ENCODE measurements at places on chromosomes 13 and 19. TPM values are rescaled to one million over a fixed set of nuclear protein-coding genes. Genes with fewer than 3 reads are reported as not detected.

The KLK10 gene
- not detected for total RNA-seq

The FGF22 gene
- not detected for total RNA-seq

The ZNF766 gene
- 2.0 TPM for total RNA-seq

The ZNF571 gene
- total RNA-seq, result 1.6 TPM

The KIR3DL2 gene
- not detected for total RNA-seq

The NLRP9 gene
- total RNA-seq, result not detected

The TECR gene
- 28.7 TPM for total RNA-seq

The NTF4 gene
- total RNA-seq, result not detected

- DNase-seq, result no peak
These were observed 2.1 kb downstream of the MEIS3 start for GRCh38 chr19:47417107-47417745.

GRCh38 chr19:20244356-20244755, 77.3 kb downstream of the ZNF486 start:
- no peak for DNase-seq

DNA sequence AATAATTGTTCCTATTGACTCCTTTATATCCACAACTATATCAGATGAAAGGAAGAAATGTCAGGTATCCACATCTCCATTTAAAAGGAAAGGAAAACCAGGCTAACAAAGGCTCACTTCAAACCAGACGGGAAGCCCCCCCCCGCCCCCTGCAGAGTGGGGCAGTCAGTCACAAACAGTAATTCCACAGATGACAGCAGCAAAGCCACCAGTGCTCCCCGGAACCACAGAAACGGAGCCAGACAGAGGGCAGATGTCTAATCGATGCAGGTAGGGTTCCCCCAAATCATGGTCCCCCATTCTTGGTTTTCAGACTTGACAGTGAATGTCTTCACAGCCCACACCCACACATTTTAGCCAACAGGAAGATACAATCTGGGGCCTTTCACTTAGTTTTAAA, 100.8 kb downstream of the STK24 start:
- no peak for DNase-seq

DNA sequence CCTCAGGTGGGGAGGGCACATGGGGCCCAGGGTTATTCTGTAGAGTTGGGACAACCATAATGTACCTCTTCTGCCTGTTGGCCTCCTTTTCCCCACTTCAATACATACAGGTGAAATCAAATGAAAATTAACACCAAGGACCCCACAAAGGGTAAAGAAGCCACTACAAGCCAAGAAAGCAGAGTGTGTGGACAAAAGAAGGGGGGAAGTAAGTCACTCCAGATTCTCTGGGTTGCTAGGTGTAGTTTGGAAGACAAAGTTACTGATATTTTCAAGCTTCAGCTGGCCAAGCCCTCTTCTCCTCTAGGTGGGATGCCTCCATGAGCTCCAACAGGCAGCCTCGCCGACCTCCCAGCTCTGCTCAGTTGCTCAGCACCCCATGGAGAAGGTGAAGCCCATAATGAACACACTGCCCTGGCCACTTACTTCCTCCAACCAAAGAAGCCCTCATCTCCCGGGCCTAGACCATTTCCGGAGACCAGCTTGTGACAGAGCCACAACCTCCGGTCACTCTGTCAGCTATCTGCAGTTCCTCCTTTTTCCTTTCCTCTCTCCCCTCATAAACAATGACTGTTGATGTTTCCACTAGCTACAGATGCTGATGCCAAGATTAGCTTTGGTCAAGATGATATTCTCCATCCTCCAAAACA, 66.8 kb upstream of the MED4 start:
- DNase-seq, result peak; percentile 13

DNA sequence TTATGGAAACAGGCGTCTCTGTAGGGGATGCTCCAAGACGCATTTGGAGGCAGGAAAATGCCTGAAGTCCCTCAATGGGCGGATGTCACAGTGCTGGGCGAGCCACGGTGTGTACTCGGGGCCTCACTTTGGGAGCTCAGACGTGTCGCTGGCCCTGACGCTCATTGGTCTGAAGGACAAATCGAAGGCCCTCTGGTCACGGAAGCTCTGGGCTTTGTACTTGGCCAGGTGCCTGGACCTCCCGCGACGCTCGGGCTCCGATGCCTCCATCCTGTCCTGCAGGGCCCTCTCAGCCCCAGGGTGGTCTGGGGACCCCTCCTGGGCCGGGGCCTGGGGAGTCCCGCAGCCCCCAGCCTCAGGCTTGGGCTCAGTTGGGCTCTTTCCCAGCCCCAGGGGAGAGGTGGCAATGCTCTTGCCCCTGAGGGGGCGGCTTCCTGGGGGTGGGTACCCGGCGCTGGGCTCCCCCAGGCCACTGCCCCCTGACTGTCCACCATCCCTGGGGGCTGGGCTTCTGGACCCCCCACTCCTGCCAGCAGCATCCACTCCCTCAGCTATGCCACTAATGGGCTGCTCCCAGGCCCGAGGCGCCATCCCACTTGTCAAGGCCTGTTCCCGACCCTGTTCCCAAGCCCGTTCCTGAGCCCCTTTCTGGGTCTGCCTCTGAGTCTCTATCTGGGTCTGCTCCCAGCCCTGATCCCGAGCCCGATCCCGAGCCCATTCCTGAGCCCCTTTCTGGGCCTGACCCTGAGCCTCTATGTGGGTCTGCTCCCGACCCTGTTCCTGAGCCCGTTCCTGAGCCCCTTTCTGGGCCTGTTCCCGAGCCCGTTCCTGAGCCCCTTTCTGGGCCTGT, 39.5 kb upstream of the GRTP1 start:
- no peak for DNase-seq

DNA sequence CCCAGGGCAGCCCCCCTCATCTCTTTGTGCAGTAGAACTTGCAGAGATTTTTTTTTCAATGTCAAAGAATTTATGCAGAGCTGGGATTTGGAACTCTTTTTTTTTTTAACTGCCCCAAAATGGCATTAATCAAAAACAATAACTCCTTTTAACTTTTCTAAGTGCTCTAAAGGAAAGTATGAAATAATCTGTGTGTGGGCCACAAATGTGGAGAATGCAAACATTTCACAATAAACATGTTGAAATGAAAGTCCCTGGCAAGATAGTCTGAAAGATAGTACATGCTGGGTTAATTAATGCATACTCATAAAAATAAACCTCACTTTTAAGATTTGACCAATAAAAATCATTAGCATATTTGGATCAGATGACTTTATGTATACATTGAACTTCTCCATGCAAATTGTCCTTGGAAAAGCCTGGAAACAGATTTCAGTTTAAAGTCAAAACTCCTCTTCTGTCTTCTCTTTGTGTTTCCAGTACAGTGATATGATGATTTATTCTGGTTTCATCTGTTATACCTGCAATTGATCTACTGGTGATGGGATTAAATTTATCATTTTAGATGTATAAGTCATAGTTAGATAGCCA, 30.5 kb upstream of the ZNF536 start:
- DNase-seq, result no peak

DNA sequence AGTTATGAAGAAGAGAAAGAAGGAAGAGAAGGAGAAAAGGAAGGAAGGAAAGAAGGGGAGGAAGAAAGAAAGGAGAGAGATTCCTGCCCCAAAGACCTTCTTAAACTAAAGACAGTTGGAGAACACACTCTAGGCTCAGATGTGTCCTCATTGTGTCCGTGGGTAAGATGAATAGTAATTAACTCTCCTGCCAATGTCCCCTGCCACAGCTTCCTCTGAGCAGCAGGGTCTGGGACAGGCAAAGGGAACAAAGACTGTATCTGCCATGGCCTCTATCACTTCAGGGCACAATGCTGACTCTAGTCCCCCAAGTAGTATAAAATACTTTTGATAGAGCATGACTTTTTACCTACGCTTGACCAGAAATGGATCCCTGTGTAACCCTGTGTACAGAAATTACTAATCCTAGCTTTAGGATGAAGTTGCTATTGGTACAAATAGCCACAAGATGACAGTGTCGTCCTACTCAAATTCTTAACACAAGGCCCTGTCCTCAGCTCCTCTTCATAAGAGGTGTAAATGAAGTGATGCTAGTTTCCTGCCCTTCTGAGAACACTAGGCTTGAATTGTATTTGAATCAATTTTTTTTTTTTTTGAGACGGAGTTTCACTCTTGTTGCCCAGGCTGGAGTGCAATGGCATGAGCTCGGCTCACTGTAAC, 186.2 kb upstream of the GPR12 start:
- no peak for DNase-seq

DNA sequence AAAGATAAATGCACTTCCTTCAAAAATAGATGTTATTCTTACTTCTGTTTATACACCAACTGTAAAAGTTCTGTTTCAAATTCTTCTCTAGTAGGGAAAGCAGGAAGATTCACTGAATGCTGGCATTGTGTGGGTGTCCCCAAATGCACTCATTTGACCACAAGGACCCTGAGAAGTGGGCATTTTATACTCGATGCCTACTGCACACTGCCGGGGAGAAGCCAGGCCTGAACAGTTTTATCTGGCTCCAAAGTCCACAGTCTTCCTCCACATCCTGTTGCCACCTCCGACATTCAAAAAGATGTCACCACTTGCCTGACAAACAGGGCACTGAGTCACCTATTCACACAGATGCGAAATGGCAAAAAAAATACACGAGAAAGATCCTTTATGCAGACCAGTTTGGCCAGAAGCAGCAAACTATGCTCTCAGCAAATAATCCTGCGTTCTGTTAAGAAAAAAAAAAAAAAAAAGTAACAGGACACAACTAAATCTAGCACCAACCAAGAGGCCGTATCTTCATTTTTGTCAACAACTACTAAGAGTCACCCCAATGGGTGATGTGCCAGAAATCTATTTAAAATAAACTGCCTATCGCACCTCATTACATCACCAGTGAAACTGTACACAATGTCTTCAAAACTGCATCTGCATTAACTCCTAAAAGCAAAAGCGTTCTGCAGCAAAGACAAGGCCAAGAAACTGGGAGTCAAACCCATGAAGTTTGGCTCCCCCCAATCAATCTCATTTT, 6.2 kb downstream of the ZC3H4 start:
- peak; percentile 71 for DNase-seq

GRCh38 chr13:90683711-90684131, 663.8 kb upstream of the MIR17HG start:
- no peak for DNase-seq

GRCh38 chr13:50948601-50949000, 39.0 kb downstream of the RNASEH2B start:
- no peak for DNase-seq

- peak; percentile 88 for DNase-seq
These were observed 6.1 kb downstream of the STK11 start for GRCh38 chr19:1211494-1212234.

DNA sequence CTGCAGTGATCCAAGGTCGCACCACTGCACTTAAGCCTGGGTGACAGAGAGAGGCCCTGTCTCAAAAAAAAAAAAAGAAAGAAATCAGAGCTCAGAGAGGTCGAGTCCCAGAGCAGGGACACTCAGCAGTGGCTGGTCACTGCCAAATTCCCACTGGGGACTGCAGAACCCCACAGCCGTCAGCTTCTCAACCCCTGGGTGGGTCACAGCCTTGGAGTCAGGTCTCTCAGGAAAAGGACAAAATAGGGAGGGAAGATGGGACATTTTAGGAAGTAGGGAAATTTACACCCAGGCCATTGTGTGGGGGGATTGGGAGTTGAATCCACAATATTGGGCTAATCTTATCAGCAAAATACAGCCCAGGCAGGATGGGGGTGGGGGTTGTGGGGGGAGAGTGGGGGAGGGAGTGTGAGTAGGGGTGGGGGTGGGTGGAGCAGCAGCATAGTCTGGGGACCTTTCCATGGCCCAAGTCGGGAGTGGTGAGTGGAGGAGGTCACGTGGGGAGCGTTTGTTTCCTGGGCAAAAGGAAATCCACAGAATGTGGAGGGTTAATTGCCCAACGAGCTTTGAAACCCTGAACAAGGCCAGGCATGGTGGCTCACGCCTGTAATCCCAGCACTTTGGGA, 5.0 kb upstream of the CCDC194 start:
- no peak for DNase-seq

DNA sequence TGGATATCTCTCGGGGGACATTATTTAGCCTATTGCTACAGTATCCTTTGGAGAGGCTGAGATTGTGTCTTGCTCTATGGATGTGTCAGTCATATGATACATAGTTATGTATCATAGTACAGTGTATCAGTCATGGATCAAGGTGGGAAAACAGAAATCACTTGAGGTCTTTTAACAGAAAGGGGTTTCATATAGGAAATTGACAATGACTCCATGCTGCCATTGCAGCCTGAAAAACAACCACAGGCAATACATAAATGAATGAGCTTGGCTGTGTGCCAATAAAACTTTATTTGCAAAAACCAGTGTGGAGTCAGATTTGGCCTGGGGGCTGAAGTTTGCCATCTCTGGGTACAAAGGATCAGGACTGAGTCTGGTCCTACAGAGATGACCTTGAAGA, 35.4 kb downstream of the COLGALT1 start:
- no peak for DNase-seq

DNA sequence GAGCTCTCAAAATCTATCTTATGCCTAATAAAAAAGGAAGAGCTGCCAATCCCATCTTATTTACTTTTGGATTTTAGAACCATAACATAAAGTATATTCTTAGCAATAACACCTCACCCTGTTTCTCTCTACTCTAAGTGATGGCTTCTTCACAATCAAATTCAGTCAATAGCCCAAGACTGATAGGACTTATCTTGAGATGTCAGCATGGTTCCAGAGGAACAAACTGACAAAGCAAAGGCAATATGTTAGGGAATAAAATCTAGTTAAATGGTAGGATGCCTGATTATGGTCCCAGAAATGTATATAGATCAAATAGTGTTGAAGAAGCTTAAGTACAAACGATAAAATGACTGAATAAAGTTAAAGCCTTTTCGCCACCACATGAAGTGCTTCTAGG, 36.3 kb downstream of the DACH1 start:
- DNase-seq, result no peak

DNA sequence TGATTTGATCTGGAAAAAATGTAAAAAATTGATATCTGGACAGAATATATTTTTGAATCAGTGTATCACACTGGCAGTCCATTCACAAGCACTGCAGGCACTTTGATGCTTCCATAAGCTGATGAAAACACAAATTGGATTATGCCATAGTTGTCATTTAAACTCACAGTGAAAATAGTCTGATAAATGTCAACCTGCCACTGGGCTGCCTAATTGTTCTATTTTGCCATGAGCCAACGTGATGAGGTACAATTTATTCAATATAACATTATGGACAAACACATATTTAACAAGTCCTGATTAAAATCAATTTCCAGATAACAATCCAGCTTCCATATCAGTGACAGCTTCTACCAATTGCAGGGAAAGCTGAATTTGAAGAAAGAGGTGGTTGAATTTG, 1244.9 kb downstream of the EFNB2 start:
- no peak for DNase-seq

DNA sequence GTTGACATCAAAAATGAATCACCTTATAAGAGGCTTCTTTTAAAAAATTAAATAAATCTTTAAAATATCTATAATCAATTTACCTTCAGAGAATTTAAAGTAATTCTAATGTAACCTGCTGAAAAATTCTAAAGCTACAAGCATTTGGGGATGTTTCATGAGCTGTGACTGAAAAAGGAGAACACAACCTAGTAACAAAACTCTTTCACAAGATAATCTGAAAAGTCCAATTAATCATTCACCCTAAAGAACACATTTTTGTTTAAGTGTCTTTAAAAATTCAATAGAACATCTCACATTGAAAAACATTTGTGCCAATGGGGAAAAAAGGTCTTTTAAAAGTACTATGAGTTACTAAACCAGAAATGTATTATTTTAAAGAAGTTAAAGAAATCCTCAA, 22.8 kb downstream of the KLF12 start:
- DNase-seq, result no peak

- no peak for DNase-seq
These were observed 5.3 kb downstream of the F7 start for GRCh38 chr13:113110852-113111315.

- peak; percentile 48 for DNase-seq
These were observed 7.5 kb downstream of the ZNF610 start for GRCh38 chr19:52343548-52343947.
